NCI-H226 (cell line): ENCODE measurements at places on chromosomes 2 and 18.

DNA sequence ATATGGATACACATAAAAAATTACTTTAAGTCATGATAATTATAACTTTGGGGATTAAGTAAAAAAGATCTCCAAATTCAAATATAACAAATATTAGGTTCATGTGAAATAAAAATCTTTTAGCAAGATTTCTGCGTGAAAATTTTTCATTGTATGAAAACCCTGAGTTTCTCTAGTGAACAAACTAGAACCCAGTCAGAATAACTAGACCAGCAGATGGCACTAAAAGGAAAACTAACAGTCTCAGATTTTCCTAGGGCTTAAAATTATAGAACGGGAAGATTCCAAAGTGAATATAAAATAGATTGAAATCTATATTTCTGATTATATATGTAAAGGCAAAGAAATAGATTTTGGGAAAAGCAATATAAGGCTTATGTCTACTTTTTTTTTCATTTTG lies 43.3 kb downstream of the TMEM200C start:
- no peak for DNase-seq

GRCh38 chr2:62806231-62806630 lies 100.7 kb downstream of the EHBP1 start:
- DNase-seq: peak; percentile 56

GRCh38 chr18:78999939-79000338 lies 20.3 kb downstream of the SALL3 start:
- DNase-seq: no peak

DNA sequence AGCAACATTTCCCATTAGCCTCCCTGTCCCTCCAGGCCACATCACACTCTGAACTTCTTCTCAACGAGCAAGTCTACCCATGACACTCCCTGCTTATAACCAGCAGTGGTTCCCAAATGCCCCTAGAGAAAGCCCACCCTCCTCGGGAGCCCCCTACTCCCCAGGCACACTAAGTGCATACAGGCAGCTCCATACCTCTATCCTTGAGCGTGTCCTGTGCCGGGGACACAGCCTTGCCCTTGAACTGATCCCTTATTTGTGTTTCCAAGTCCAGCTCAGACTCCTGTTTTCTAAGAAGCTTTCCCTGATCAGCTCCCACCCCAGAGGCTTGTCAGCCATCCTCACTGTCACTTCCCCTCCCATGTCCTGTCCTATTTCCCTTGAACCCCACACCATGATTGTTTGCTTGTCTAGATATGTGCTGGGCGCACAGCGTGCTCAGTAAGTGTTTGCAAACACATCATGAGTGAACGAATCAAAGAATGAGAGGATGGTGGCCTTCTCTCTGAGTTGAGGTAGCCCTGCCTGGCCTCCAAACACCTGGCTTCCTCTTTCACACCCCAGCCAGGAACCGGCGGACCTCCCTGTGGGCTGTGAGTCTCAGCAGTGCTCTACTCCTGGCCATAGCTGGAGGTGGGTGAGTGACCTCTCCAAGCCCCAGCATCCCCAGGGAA lies 2.1 kb downstream of the TEX51 start:
- no peak for DNase-seq

DNA sequence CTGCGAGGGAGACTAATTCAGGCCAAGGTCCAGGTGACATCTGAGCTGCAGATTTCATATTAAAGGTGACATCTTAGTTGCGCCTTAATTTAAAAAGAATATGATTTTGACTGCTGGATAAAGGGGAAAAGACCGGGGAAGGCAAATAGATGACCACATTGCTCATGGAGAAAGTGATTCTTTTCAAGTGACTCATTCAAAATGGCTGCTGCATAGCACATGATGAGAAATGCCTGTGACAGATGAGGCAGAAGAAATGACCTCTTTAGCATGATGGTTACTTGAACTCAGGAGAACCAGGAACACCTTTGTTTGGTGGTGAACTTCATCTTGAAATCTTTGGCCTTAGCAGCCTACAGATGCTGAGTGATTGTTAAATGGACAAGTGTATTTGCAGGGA lies 385.8 kb upstream of the TRIB2 start:
- peak; percentile 56 for DNase-seq

DNA sequence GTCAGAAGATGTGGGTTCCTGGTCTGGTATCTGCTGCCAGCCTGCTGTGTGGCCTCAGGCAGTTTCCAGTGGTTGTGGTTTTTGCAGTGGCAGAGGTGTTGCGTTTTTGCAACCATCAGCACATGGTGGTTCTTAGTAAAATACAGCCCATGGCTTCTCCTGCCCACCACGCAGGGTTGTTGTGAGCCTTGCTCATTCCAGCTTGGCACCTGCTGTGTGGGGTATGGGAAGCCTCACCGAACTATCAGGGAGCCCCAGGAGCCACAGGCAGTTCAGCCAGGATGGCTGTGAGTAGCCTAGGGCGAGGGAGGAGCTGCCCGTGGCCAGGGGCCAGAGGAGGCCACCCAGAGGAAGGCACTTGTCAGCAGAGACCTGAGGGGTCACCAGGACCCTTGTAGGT lies 9.8 kb downstream of the ARID5A start:
- DNase-seq: no peak

GRCh38 chr2:128568106-128568505 lies 249.4 kb upstream of the HS6ST1 start:
- no peak for DNase-seq

DNA sequence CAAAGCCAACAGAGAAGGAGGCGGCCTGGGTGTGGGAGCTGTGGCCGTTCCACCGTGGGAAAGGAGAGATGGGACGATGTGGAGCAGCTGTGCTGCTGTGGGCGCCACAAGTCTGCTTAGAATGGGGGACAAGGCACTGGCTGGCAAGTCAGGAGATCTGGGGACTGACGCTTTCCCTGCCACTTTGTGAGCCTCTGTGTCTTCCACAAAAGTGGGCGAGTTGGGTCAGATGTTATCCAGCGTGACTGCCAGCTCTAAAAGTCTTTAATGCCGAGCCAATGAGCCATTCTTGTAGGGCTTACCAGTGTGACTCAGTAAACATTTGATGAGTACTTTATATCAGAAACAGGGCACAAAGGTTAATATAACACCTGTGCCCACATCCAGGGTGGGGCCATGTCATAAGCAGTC lies 113.6 kb upstream of the MGAT5 start:
- DNase-seq: no peak

DNA sequence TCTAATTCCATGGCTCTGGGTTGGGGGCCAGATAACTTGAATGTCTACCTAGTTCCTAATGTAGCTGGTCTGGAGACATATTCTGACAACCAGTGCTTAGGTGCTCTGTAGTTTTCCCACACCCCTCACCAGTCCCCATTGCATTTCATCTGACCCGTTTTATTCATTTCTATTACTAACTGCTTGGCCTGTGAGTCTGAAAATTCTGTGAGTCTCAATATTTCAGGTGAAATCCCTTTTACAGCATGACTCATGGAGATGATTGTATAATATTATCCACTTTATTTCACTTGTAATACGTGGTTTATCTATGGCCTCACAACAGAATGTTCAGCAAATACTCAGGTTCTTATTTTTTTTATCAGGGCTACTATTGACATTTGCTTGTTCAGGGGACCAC lies 103.7 kb upstream of the UGP2 start:
- DNase-seq: peak; percentile 56

GRCh38 chr2:167275046-167275445 lies 386.8 kb downstream of the XIRP2 start:
- DNase-seq: no peak

- DNase-seq: no peak
Measured at GRCh38 chr2:128949360-128949759, 630.7 kb upstream of the HS6ST1 start.

- DNase-seq: no peak
Measured at GRCh38 chr2:47165001-47165555, 10.0 kb upstream of the STPG4 start.

- no peak for DNase-seq
Measured at GRCh38 chr2:96926791-96927190, 56.9 kb upstream of the SEMA4C start.

- no peak for DNase-seq
Measured at GRCh38 chr18:61948281-61948741, 55.5 kb upstream of the RNF152 start.

DNA sequence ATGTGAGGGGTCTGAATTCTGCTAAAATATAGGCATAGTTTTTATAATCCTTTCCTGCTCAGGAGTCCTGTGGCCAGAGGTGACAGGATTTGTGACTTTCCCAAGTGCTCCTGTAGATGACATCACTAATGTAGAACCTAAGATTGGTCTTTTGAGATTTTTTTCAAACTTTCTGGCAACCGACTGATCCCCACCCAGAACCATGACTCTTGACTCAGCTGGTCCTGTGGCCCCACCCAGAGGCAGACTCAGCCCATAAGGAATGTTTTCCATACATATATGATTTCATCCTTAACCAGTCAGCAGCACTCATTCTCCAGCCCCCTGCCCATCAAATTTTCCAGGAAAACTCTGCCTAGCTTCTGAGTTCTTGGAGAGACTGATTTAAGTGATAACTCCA lies 46.8 kb downstream of the COMMD1 start:
- DNase-seq: no peak

GRCh38 chr2:177670791-177671535 lies 278.4 kb downstream of the AGPS start:
- no peak for DNase-seq

- DNase-seq: peak; percentile 3
Measured at GRCh38 chr2:209425471-209426071, 1.7 kb downstream of the MAP2 start.

- no peak for DNase-seq
Measured at GRCh38 chr2:16167870-16168426, 227.6 kb downstream of the MYCN start.

- no peak for DNase-seq
Measured at GRCh38 chr2:6749962-6750361, 115.7 kb downstream of the CMPK2 start.

DNA sequence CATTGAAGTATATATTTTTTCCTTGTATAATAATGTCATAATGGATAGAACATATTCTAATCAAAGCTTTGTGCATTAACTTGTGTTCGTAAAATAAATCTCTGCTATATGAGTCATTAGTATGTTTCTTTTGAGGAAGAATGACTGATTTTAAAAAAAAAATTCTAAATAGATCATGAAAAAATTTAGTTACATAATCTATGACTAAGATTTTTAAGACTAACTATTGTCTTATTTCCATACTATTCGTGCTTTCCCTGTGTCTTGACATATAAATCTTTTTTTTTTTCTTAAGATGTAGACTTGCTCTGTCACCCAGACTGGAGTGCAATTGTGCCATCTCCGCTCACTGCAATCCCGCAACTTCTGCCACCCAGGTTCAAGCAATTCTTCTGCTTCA lies 226.1 kb downstream of the DSEL start:
- no peak for DNase-seq

DNA sequence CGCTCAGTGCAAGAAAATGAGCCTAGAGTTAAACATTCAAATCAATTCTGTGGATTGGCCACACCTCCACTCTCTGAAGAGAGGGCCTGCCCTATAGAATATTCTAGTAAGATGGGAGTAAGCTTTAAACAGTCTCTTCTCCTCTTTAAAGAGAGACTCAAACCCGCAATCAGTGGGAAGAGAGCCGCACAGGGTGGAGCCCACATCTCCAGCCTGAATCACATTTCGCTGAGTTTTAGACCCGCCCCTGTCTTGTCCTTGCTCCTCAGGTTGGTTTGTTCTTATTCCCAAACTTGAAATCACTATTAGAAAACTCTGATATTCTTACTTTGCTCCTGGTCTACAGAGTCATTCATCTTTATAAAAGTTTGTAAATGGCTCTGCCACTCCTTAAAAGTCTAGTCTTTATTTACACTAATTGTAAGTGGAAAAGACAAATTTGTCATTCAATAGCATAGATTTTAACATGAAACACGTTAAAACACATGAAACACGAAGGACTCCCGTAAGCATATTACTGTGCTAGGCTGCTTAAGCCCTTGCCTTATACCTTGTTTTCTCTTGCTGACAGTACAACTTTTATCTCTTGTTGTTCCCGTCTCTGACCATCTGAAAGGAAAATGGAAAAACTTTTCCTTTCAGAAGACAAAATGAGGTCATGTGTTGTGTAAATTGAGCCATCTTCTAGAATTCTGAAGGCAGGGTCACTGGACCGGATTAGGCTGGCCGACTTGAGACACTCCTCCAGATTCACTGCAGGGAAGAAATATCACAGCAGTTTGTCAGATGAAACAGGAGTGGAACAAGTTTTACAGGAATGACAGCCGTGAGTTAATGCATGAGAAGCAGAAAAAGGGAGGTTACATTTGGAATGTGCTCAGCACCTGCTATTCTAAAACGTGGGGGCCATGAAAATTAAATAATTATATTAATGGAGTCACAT lies 5.6 kb downstream of the DSC1 start:
- DNase-seq: peak; percentile 40

GRCh38 chr2:201699416-201699815 lies 972 bp upstream of the MPP4 start:
- no peak for DNase-seq

DNA sequence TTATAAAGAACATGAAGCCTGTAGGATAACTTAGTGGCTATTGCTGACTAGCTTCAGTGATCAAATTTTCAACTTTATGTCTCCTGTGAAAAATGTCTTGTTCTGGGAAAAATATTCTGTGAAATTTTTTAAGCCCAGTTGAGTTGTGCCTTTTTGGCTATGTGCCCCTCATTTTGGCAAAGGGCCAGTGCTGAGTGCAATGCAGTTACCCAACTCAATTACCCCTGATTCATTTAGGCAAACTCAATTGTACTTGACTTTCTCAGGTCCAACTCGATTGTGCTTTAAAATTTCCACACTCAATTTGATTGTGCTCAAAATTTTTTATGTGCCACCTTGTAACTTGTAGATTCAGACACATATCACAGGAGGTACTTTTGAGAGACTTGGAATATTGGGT lies 548.8 kb upstream of the NRP2 start:
- DNase-seq: no peak

GRCh38 chr2:106882673-106883072 lies 3.3 kb downstream of the ST6GAL2 start:
- DNase-seq: peak; percentile 17

- no peak for DNase-seq
Measured at GRCh38 chr2:239188536-239188935, 212.3 kb downstream of the HDAC4 start.

DNA sequence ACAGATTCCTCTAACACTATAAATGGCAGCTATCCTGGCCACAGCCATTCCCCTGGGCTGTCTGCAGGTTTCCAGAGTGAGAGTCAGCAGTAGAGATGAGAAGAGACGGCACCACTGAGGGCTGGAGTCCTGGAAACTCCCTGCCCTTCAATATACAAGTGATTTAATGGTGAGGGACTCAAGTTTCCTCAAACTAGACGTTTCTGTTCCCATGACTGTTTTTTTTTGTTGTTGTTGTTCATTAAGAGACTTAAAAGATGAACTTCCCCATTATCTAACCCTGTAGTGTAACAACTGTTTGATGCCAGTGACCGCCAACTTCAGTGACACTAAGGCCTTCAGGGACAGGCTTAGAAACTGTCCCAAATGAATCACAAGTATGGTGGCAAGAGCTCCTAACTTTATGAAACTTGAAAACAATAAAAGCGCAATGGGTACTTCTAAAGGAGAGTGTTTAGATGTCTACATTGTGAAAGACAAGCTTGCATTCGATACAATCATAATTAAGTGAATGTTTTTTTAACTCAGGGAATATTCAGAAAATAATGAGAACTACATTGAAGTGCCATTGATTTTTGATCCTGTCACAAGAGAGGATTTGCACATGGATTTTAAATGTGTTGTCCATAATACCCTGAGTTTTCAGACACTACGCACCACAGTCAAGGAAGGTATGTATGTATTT lies 34.0 kb downstream of the IL1R2 start:
- no peak for DNase-seq
